Vagina (tissue), 2 donors: ENCODE measurements at places on chromosomes 4 and X. TPM values are rescaled to one million over a fixed set of nuclear protein-coding genes. Genes with fewer than 3 reads are reported as not detected.
A peak's percentile ranks its signal among the peaks of the same experiment; 100 is the strongest.

Gene SSX1
- not detected for total RNA-seq

Gene ITGB1BP2
- total RNA-seq: 1.7 TPM

Gene ODAPH
- not detected for total RNA-seq

Gene ZNF81
- total RNA-seq: 6.9 TPM

Gene SPARCL1
- total RNA-seq: 558 TPM

Gene CSAG2
- not detected for total RNA-seq

Gene RAB9B
- total RNA-seq: 0.98 TPM

GRCh38 chr4:141447761-141448160 lies 188.6 kb upstream of the IL15 start:
- DNase-seq: no peak

GRCh38 chrX:120429776-120430540 lies 39.1 kb downstream of the LAMP2 start:
- no peak for DNase-seq

DNA sequence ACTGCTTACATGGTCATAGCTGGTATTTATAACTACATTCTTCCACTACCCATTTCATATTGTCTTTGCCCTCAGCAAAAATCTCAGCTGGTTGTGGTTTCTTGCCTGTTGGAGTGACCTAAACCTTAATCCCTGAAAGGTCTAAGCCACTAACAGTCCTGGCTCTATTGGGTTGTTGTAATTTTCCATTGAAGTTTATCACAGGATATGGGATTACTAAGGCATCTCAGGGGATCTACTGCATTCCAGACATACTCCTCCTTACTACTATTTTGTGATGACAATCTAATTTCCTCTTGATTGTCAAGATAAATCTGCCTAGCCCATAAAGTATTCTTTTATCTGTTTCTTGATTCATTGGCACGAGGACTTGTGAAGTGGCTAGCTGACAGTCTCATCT lies 6.2 kb upstream of the OSTC start:
- DNase-seq: no peak

GRCh38 chr4:6200922-6201362 lies 593 bp upstream of the JAKMIP1 start:
- no peak for DNase-seq

GRCh38 chrX:455199-455598 lies 68.5 kb upstream of the PPP2R3B start:
- DNase-seq: no peak

DNA sequence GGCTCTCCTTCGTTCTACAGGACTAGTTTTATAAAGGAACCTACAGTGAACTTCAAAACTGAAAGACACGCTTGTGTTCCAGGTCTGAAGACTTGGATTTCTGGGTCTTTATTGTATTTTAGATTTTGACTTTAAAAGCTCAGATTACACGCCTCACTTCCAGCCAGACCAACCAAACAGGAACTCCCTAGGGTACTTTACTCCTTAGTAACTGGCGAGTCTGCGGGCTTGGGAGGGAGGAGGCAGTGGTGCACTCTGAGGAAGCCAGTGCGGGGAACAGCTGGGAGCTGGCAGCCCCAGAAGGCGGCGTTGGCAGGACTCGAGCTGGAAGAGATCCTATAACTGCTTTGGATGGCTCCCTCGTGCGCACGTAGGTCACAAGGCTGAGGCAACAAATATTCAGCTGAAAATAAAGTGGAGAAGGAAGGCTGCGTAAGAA lies 391 bp upstream of the PHKA1 start:
- DNase-seq: no peak

DNA sequence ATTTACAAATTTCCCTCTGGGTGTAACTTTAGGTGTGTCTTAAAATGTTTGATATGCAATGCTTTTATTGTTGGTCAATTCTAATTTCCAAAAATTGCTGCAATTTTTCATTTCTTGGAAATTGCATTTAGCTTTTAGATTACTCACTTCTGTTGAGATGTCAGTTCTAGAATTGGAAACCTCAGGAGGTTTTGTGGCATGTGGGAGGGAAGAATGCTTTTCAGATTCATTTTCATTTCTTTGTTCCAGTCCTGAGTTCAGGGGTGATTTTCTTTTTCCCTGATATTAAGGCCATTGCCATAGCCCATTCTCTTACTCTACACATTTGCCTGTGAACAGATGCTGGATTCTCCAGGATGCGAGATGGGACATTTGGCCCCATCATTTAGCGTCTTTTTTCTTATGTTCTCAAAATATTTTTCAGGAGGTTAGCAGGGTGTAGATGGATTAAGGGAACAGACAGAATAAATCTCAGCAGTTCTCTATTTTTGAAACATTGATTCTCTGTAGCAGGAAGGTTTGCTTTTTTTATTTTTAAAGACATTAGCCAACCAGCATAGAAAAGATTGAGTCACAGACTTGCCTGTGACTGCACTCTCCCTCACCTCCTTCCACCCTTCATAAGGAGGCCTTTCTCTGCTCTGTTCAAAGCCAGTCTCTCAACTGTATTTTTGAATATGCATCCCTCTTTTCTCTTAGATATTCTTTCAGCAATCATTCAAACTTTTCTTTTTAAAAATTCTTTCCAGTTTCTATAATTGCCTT lies 238.4 kb upstream of the ANXA3 start:
- no peak for DNase-seq

GRCh38 chrX:135170877-135171519 lies at the start of gene CT55:
Gene CT55, minus strand, starts transcription at chrX:135171398. Its CDS starts 227 bp downstream, at chrX:135171171.
- DNase-seq: no peak

DNA sequence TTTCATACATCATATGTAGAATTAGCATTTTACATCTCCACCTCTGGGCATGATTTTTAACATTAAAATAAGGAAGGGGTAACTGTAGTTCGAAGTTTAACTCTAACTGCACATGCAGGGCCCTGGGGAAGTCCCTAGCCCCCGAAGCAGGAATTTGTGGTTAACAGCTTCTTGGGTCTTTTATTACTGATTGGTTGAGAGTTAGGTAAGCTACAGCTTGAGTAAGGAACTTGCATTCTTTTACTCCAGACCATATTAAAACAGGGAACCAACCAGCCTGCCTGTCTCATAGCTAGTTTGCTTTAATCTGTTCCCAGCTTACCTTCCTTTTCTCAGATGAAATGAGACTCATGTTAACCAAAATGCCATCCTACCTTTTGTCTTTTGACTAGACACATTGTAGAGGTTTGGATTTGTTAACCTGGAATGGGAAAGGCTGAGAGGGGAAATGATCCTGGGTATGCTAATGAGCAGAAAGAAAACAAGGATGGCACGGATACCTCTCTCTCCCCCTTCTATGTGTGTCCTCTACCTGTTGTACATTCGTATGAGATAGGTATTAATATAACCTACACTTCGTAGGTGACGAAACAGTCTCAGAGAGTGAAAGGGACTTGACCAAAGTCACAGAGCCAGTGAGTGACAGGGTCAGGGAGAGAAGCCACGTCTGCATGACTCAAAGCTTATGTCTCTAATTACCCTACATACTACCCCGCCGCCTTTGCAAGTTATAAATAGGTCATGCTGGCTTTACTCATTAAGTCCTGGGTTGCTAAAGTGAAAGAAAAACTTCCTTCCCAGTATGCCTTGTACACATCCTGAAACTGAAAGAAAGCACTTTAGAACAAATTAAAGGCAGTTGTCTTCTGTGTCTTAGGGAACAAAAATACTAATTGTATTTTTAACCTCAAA lies 119.5 kb upstream of the AFF2 start:
- DNase-seq: no peak

DNA sequence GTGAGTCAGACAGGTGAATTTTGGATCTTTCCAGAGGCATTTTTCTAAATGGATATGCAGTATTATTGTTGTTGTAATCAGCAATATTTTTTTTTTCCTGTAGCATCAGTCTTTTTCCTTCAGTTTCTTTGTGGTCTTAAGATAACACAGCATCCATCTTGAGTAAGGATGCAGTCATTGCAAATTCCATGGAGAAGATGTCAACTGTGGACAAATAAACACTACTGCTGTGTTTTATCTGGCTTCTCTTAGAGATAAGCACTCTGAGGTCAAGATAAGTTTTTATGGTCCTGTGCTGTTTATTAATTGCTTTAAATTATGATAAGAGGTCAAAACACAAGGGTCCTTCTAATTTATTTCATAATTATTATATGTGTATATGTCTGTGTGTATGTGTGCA lies 1255.7 kb downstream of the ADGRL3 start:
- DNase-seq: no peak

- peak; percentile 99 for DNase-seq
Measured at GRCh38 chr4:2241410-2242353, at the start of the genes HAUS3 and POLN. Gene HAUS3, minus strand, starts transcription at chr4:2242121. Its CDS starts 1,175 bp downstream, at chr4:2240946. Gene POLN, minus strand, starts transcription at chr4:2242121. Its CDS starts 12,890 bp downstream, at chr4:2229231.

- no peak for DNase-seq
Measured at GRCh38 chr4:31408121-31408520, 688.0 kb downstream of the PCDH7 start.

DNA sequence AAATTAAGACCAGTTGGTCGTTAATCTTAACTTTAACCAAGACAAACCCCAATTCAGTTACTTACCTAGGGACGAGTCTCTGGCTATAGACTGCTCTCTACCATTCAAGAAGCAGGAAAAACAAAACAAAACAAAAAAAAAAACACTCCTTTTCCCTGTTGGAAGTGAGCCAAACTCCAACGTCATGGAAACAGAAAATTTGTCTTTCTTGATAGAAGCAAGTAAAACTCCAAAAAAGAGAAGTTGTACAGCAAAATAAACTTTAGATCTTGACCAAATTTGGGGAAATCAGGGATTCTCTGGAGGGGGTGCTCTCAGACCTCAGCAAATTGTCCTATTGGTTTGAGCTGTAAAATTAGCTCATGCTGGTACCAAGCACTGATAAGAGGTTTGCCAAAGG lies 3.7 kb downstream of the CNGA1 start:
- DNase-seq: no peak

DNA sequence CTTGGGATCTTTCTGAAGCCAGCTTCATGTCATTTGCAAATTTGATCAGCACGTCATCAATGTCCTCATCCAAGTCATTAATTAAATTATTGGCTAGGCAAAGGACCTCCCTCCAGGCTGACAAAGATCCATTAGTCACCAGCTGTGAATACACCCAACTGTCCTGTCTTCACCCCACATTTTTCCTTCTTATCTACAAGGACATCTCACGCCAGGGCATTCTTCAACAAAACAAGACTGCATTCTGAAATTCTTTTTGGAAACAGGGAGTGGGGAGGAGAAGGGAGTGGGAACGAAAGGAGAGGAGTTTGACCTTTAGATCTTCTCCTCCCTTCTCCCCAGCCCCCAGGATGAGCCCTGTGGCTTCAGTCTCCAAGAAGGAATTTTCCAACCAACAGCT lies 32.7 kb downstream of the NLGN3 start:
- DNase-seq: no peak

DNA sequence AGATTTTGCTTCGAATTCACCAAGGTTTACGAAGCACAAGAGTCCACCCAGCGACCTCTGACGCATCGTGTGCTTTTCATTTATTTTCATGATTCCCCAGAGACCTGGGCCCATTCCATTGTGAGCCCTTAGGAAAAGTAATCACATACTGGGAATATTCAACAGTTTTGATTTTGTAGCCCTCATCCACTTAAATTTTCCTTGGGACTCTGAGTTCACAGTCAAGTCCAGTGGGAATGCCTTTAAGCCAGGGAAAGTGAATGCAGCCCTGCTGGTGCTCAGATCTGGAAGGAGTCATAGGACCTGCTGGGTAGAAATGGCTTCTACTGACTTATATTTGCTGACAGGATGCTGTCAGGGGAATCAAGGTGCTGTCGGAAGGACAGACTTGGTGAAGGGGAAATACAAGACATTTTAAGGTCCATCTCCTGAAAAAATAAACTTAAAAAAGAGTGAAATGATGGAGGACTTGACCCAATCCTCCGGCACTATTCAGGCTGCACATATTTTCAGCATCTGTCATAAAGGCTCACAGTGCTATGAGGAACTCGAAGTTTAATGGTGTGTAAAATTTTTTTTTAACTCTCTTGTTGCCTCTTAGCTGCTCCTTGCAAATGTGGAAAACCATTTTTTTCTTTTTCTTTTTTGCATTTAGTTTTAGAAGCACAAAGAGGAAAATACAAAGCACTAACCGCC lies 204.9 kb downstream of the MID1 start:
- no peak for DNase-seq

GRCh38 chrX:19990151-19990555 lies 708 bp downstream of the BCLAF3 start:
- no peak for DNase-seq

DNA sequence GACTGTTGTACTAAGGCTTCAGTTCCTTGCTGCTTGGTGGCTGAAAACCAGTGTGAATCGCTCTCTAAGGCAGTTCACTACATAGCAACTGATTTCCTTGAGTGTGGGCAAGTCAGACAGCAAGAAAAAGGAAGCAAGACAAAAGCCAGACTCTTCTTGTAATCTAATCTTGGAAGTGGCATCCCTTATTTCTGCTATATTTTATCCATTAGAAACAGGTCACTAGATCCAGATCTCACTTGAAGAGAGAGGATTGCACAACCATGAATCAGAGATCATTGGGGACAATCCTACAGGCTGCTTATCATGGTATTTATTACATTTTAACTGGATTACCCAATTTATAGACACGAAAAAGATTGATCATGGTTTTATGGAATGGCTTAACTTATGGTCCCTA lies 684.5 kb downstream of the GRID2 start:
- DNase-seq: no peak

- DNase-seq: peak; percentile 67
Measured at GRCh38 chr4:184265546-184266351, 48.1 kb upstream of the ENPP6 start.

- no peak for DNase-seq
Measured at GRCh38 chr4:133938061-133938460, 263.5 kb downstream of the PABPC4L start.
